ENCODE measurements at places on chromosomes 2 and 18. TPM values are rescaled to one million over a fixed set of nuclear protein-coding genes. Genes with fewer than 3 reads are reported as not detected.

MROH2A gene
- not detected for total RNA-seq

SPATA3 gene
- total RNA-seq = not detected

IL1F10 gene
- total RNA-seq = not detected

SNX17 gene
- 106 TPM for total RNA-seq

PLCL1 gene
- 3.8 TPM for total RNA-seq
